ENCODE measurements at places on chromosomes 5 and 9. TPM values are rescaled to one million over a fixed set of nuclear protein-coding genes. Genes with fewer than 3 reads are reported as not detected.

GRCh38 chr5:110346893-110347358 is 379.5 kb downstream of the TMEM232 start:
- H3K4me1 ChIP-seq, result no peaks in the 10 kb centered on the region
- no peak overlapping the region for H3K4me3 ChIP-seq
- H3K27ac ChIP-seq, result no peak overlapping the region
- H3K36me3 ChIP-seq, result no peaks in the 10 kb centered on the region
- DNase-seq, result no peak

DNA sequence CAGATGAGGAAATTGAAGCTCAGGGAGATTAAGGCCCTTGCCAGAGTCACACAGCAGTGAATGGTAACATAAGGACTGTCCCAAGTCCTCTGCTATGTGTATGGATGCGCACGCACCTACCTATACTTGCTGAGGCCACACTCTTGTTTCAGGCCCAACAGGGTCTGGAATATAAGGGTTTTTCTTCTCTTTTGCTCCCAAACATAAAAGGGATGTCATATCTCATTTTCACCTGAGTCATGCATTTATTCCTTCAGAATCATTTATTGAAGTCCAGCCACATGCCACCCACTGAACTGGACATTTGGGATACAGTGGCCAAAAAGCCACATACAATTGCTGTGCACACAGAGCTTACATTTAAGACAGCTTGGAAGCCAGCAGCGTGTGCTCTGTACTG is 92.0 kb downstream of the SH3TC2 start:
- no peak overlapping the region for H3K27ac ChIP-seq
- H3K4me1 ChIP-seq, result no peaks in the 10 kb centered on the region
- no peak overlapping the region for H3K4me3 ChIP-seq

DNA sequence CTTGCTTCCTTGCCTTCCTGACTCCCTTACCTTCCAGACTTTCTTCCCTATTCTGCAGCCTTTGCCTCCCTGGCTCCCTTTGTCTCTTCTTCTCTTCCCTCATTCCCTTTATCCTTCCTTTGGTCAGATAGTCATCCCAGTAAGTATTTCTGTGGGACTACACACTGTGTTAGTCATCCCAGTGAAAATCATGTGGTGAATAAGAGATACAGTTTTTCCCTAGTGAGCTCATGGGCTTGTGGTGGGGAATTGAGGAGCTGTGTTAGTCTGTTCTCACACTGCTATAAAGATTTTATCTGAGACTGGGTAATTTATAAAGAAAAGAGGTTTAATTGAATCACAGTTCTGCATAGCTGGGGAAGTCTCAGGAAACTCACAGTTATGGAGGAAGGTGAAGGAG is 109.8 kb upstream of the EDIL3 start:
- DNase-seq, result no peak
- no peaks in the 10 kb centered on the region for H3K4me1 ChIP-seq
- H3K27ac ChIP-seq, result no peak overlapping the region
- H3K36me3 ChIP-seq, result no peaks in the 10 kb centered on the region
- no peaks in the 10 kb centered on the region for H3K27me3 ChIP-seq

Gene LCN2
- total RNA-seq, result not detected

Gene ACSL6
- total RNA-seq, result 42.8 TPM

- no peak for DNase-seq
- H3K27ac ChIP-seq, result no peak overlapping the region
- H3K4me1 ChIP-seq, result no peaks in the 10 kb centered on the region
- no peaks in the 10 kb centered on the region for H3K27me3 ChIP-seq
Observed at GRCh38 chr5:167063788-167064187, 1227.7 kb upstream of the WWC1 start.

DNA sequence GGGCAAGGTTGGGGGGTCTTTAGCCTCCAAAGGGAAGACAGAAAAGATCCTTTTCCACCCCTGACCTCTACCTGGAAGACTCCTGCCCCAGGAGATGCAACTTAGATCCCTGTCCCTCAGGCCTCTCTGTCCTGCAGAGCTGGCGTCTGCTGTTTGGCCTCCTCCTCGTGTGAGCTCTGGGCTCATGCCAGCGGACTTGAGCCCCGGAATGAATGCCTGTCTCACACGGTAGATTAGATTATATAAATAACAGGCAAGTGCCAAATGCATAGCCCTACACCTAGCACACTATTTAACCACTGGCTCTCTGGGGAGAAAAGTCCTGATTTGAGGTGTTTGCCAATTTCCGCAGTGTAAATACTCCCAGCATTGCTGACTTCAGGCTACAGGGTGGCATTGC is 1.4 kb upstream of the WNK2 start:
- H3K36me3 ChIP-seq, result no peaks in the 10 kb centered on the region
- no peak for DNase-seq
- H3K4me3 ChIP-seq, result no peak overlapping the region
- no peaks in the 10 kb centered on the region for H3K27me3 ChIP-seq
- no peak overlapping the region for H3K27ac ChIP-seq
- peaks cover 7% of the 10 kb centered on the region for H3K4me1 ChIP-seq

GRCh38 chr9:14710804-14711203 is 11.7 kb downstream of the CER1 start:
- no peak overlapping the region for H3K4me3 ChIP-seq
- no peak for DNase-seq
- H3K27ac ChIP-seq, result no peak overlapping the region
- H3K36me3 ChIP-seq, result no peaks in the 10 kb centered on the region

GRCh38 chr9:134291452-134291881 is 34.8 kb upstream of the RXRA start:
- H3K4me3 ChIP-seq, result no peak overlapping the region
- DNase-seq, result no peak
- no peaks in the 10 kb centered on the region for H3K36me3 ChIP-seq
- no peaks in the 10 kb centered on the region for H3K4me1 ChIP-seq

Gene FAM221B
- total RNA-seq, result not detected

Gene CCNO
- not detected for total RNA-seq

- no peaks in the 10 kb centered on the region for H3K4me1 ChIP-seq
- H3K27me3 ChIP-seq, result no peaks in the 10 kb centered on the region
- H3K27ac ChIP-seq, result no peak overlapping the region
- no peaks in the 10 kb centered on the region for H3K36me3 ChIP-seq
Observed at GRCh38 chr5:60339691-60340201, 360.2 kb downstream of the DEPDC1B start.

Gene PGM5
- total RNA-seq, result not detected

Measured in naive thymus-derived CD4-positive, alpha-beta T cell (primary cell).